ENCODE measurements at places on chromosomes 1 and 21. TPM values are rescaled to one million over a fixed set of nuclear protein-coding genes. Genes with fewer than 3 reads are reported as not detected.

The FCAMR gene
- total RNA-seq = not detected

The TSPEAR gene
- not detected for total RNA-seq

The RAVER2 gene
- total RNA-seq = 8.8 TPM

The RPTN gene
- not detected for total RNA-seq

The KRTAP6-3 gene
- total RNA-seq = not detected

The ANKRD65 gene
- total RNA-seq = not detected

The ILDR2 gene
- 7.9 TPM for total RNA-seq

The RXFP4 gene
- total RNA-seq = not detected

The CBS gene
- 23.3 TPM for total RNA-seq

The GPR153 gene
- total RNA-seq = 1.2 TPM

The MFSD2A gene
- 2.9 TPM for total RNA-seq

The GCSAML gene
- not detected for total RNA-seq

The PPIAL4G gene
- 1.3 TPM for total RNA-seq

The RAD54L gene
- total RNA-seq = 57.2 TPM

The F13B gene
- not detected for total RNA-seq

The TOE1 gene
- total RNA-seq = 21.4 TPM

The SPAG17 gene
- total RNA-seq = not detected

The KRTAP19-1 gene
- not detected for total RNA-seq

The CR1 gene
- not detected for total RNA-seq

The SEC16B gene
- not detected for total RNA-seq

The SH2D5 gene
- not detected for total RNA-seq

The EXO5 gene
- total RNA-seq = 15.4 TPM
